ENCODE measurements at places on chromosomes 7 and 10.

GRCh38 chr10:128539510-128540127 is 413.4 kb upstream of the MKI67 start:
- no peak for DNase-seq

- DNase-seq, result no peak
Observed at GRCh38 chr10:93352638-93353383, 129.3 kb downstream of the MYOF start.

GRCh38 chr10:10731366-10731765 is 286.3 kb upstream of the CELF2 start:
- DNase-seq, result no peak

GRCh38 chr7:36784991-36785940 is 61.0 kb upstream of the AOAH start:
- DNase-seq, result peak; percentile 13

DNA sequence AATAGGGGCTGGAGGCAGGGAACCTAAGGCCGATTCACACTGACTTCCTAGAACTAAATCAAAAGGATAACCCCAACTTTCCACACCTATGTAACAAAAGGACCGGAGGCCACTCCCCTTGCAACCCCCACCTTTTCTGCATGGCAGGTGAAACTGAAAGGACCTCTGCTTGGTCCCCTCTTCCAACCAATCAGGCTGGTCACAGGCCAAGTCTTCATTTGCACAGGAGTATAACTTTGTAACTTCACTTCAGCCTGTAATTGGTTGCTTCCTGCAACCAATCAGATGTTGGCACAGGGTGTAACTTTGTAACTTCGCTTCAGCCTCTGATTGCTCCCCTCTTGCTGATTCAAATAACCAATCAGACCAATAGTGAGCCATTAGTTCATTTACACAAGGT is 190.0 kb downstream of the FAM107B start:
- no peak for DNase-seq
